ENCODE measurements at places on chromosomes 5 and 9.

GRCh38 chr9:128420060-128420650 lies 502 bp upstream of the CERCAM start:
- no peak for DNase-seq

DNA sequence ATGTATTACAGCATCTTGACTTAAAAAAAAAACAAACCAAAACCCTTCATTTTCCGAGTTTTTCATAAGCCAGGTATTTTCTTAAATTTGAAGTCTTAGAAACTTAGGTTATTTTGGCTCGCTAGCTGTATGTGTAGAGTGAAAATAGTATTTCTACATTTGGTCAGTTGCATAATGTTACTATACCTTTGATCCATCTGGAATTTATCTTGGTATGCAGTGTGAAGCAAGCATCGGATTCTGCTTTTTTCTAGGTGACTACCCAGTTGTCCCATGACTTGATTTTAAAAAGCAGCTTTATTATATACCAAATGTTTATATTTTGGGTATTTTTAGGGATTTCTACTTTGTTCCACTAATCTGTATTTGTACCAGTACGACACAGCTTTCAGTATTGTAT lies 27.7 kb downstream of the UBAP1 start:
- no peak for DNase-seq

DNA sequence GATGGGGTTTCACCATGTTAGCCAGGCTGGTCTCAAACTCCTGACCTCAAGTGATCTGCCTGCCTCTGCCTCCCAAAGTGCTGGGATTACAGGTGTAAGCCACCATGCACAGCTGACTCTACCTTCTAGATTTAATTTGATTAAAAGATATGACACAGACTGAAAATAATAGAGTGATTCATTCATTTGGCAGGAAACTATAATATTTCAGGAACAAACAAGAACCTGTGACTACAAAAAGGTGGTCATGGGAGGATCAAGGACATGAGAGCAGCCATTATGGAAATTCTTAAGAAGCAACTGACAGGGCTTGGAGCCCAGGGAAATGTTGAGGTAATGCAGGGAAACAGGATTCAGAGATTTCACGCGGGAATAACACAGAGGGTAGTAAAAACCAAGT lies 265.5 kb upstream of the DAP start:
- no peak for DNase-seq

GRCh38 chr9:95272830-95273229 lies 44.7 kb downstream of the FANCC start:
- no peak for DNase-seq

DNA sequence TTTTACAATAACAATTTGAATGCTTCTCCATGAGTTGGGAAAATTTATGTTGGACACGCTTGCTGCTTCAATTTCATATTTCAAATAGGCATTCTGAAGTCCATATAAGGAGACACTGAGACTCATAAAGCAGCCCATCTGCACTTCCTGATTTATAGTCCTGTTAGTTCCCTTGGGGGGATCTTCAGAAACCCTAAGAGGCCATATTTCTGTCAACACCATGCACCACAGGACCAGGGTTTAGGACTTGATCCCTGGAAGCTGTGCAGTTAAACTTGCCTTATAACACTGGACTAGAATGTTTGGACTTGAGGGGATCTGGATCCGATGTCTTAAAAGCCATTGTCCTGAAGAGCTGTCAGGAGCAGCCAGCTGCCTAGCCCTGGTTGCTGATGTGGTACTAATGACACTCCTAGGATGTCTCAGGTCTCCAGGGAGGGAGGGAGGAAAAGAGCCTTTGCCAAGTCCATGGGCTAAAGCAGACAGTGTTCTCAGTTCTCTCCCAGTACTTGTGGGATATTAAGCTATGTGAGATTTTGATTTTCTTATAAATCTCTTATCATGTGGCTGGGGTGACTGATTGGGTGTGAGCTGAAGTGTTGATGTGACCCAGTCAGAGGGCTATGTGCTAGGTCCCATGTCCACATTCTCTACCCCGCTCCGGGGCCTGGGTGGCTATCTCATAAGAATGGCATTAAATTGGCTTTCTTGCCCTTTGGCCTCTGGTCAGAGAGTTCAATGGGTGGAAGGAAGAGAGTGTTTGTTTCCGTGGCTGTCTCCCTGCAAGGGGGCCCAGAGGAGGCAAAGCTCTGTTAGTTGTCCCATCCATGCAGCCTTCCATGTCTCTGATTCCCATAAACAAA lies 399.8 kb downstream of the OSTF1 start:
- DNase-seq: no peak

DNA sequence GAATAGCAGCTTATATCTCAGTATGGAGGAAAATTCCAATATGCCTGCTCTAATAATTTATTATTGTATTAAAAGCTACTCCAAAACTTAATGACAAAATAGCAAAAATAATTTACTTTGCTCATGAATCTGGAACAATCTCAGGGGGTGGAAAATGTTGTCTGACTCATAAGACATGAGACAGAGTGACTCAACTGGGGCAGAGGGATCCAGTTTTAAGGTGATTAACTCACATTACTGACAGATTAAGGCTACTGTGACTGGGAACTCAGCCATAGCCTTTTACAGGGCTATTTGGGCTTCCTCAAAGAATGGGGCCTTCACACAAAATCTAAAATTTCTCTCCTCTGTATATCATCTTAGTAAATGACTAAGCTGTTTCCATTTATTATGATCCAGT lies 1172.9 kb downstream of the CDH12 start:
- DNase-seq: no peak

DNA sequence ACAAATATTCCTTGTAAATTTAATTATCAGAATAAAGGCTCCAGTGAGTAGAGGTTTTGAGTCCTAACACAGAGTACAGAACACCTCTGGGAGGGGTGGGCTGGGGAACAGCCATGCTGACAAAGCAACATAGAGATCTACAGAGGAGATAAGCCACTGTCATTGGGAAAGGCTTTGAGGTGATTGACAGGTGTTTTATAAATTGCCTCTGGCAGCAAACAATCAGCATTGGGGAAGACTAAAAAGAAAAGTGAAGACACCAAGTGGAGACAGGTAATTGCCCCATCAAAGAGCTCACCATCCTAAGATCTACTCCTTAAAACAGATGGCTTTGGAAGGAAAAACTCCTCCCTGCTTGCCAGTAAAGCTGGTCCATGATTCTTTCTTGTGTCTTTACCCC lies 189.7 kb upstream of the TLE4 start:
- DNase-seq: no peak

DNA sequence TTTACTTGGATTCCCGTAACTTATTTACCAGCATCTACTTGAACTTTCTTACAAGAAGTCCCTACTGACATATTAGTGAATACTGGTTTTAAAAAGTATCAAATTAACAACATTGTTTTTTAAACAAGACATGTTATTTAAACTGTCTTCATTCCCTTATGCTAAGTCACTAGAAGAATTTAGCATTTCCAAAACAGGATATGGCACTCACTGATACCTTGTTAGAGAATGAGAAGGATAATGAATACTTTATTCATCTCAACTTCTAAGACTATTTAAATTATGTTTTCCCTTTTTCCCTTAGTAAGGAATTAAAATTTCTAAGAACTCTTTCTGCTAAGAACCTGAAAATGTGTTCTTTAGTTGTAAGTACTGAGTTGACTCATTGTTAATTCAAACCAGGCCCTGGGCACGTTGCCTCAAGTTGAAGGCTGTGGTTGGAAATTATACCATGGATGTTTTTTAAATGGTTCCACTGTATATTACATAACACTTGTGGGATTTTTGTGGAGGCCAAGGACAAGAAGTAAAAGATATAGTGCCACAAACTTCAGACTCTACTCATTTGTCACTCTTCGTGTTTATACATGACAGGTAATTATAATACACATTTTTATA lies 219.0 kb upstream of the EDIL3 start:
- no peak for DNase-seq

- DNase-seq: no peak
These were observed 24.2 kb downstream of the C9orf50 start for GRCh38 chr9:129596541-129597331.

DNA sequence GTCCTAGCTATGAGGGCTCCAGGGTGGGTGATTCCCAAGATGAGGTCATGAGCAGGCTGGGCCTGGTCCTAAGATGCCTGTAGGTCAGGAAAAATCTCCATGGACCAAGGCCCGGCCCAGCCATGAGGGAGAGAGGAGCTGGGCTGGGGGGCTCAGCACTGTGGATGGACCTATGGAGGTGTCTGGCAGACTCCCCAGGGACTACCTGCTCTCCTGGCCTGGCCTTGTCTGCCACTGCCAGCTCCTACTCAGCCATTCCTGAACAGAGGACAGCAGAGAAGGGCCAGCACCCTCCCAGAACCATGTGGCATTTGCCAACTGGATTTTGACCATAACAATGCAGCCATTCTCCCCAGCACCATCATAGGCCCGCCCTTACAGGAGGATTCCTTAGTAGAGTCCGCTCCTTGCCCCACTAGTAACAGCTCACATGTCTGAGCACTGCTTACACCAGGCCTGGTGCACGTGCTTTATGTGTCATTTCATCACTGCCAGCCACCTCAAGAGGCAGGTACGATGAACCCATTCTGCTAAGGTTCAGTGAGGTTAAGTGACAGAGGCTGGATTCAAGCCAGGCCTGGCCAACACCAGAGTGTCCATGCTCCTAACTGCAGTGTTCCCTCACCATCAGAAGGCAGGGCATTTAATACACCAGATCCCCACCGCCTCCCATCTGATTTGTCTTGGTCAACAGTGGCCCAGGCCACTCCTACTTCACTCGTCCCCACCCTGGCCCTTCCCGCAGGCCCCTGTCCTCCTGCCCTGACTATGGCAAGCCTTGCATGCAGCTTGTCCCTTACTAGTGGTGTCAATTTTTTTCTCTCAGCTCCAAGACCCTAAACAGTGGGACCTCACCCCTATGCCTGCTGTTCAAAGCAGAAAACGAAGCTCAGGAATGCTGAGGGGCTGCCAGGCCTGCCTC lies 669 bp downstream of the IL13 start:
- no peak for DNase-seq

- peak; percentile 24 for DNase-seq
These were observed 31.1 kb downstream of the MORN5 start for GRCh38 chr9:122190597-122191381.
